CD4-positive, alpha-beta T cell treated with Interleukin-4 for 1 hour (primary cell): ENCODE measurements at places on chromosomes 7 and 10.

DNA sequence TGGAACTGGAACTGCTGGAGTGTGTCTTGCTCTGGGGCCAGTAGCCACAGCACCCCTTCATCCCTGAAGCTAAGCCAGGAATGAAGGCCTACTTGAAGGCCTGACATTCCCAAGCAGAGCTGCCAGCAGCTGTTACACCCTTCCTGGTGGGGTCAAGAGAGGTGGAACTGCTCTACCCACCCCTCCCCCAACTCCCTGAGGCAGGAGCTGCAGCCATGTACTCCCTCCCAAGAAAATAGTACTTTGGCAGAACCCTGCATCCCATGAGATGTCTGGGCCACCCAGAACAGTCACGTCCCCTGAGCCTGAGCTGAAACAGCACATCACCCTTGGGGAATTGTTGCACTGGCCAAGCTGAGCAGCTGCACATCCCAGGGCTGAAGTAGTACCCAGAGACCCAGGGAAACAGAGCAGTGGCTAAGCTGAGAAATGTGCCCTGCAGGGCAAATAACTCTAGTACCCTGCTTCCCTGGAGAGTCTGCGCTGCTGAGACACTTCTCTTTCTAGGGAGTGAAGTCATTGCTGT, 63.4 kb upstream of the PLA2G12B start:
- no peak for DNase-seq

DNA sequence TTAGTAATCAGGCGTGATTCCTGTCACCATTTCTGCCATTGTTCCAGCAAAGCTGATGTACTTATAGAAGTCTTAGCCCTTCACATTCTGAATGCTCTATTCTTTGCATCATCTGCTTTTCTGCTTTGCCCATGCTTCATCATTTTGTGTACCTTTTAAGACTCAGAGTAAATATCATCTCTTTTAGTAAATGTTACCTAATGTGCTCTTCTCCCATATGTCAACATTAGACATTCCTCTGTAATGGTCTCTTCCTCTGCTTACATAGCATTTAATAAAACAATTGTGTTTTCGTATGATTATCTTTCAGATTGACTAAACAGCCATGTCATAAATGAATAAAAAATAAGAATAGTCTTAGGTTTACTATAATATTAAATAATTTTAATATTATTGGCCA, 719.6 kb upstream of the GRM3 start:
- no peak for DNase-seq

- no peak for DNase-seq
Observed at GRCh38 chr10:86828145-86828544, 71.7 kb downstream of the BMPR1A start.

GRCh38 chr7:74000489-74001149, 27.4 kb upstream of the ELN start:
- no peak for DNase-seq

DNA sequence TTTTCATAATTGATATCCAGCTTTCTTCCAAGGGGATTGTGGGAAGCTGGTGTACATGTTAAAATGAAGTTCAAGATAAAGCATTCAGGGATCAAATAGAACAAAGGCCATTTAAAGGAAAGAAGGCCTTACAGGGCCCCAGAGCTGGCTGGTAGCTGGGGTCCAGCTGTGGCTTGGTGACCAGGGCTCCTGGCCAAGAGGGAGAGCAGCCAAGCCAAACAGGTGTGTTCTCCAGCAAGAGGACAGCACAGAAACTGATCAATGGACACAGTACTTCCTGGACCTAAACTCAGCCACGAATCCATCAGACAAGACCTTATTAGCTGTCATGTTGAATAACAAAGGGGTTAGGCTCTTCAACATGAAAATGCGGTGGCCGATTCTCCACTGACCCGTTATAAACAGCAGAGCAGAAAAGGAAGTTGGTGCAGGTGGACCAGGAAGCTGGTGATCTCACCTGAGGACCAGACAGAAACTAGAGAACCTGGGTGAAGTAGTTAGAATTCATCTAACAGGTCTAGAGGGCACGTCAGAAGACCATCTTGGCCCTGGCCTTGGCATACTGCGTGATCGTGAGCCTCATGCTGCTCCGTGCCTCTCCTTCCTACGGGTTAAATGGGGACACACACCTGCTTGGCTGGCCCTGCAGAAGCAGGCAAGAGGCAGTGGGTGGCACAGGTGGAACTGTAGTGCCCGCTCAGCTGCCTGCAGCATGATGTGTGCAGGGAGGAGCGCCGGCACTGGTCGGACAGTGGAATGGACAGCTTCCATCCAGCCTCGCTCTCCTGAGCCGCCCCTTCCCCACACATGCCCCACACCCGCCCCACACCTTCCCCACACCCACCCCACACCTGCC, 53.8 kb downstream of the PARP12 start:
- DNase-seq: no peak

DNA sequence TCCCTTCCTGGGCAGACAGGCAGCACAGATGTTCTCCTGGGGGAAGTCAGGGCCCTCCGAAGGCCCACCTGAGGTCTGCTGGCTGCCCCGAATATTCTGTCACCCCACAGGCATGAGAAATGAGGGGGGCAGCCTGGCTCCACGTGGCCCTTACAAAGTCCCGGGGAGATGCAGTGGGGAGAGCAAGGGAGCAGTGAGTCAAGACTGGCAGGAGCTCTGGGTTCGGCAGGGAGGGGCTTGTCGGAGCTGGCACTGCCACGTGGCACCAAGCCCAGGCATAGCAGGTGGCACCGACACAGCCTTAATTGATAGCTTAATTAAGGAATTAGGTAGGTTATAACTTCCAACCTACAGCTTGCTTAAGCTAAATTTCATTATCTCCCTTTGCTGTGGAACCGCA, 163.9 kb downstream of the USP6NL start:
- DNase-seq: no peak
